Lung microvascular endothelial cell (primary cell): ENCODE measurements at places on chromosomes 5 and 9. TPM values are rescaled to one million over a fixed set of nuclear protein-coding genes. Genes with fewer than 3 reads are reported as not detected.
A peak's percentile ranks its signal among the peaks of the same experiment; 100 is the strongest.

DNA sequence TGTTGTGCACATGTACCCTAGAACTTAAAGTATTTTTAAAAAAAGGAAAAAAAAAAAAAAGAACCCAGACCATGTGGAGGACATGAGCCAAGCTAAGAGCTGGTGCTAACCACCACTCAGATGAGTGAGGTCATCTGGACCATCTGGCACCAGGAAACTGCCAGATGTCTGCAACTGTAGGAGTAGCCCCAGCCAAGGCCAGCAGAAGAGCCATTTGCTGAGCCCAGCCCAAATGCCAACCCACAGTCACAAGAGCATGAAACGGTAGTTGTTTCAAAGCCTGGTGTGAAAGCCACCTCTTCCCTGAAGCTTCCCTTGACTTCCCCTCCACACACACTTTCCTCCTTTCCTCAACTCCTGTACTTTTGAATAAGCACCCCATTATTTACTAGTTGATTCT is 69.2 kb upstream of the FCN1 start:
- DNase-seq: no peak

DNA sequence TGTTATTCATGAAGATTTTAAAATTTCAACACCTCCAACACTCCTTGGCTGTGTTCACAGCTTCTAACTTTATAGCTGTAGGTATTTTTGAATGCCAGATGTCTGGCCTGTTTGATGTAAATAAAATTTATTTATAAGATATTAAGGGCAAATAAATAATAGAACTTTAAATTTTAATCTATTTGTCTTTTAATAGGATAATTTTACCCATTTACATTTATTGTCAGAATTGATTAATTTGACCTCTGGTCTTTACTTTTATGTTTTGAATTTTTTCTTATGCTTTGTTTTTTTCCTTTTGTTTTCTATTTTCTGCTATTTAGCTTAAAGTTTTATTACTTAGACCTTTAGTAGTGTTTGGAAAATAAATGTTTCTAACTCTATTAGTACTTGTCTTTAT is 94.6 kb downstream of the UGCG start:
- no peak for DNase-seq

DNA sequence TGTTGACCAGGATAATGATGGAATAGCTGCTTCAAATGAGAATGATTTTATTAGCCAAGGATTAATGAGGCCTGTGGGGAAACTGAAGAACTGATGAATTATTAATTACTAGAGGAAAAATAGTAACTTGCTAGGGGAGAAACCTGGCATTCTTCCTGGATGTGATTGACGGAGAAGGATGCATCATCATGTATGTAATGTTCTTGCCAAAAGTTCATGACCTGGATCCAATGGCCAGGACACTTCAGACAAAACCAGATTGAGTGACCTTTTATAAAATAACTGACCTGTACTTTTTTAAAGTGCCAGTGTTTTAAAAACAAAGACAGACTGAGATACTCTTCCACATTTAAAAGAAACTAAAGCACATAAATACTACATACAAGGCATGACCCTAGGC is 23.7 kb downstream of the KIAA1191 start:
- DNase-seq: no peak

The STING1 gene
- 18.7 and 51.9 TPM in 2 replicates for total RNA-seq

The CLTB gene
- total RNA-seq: 90.7 and 171 TPM in 2 replicates

DNA sequence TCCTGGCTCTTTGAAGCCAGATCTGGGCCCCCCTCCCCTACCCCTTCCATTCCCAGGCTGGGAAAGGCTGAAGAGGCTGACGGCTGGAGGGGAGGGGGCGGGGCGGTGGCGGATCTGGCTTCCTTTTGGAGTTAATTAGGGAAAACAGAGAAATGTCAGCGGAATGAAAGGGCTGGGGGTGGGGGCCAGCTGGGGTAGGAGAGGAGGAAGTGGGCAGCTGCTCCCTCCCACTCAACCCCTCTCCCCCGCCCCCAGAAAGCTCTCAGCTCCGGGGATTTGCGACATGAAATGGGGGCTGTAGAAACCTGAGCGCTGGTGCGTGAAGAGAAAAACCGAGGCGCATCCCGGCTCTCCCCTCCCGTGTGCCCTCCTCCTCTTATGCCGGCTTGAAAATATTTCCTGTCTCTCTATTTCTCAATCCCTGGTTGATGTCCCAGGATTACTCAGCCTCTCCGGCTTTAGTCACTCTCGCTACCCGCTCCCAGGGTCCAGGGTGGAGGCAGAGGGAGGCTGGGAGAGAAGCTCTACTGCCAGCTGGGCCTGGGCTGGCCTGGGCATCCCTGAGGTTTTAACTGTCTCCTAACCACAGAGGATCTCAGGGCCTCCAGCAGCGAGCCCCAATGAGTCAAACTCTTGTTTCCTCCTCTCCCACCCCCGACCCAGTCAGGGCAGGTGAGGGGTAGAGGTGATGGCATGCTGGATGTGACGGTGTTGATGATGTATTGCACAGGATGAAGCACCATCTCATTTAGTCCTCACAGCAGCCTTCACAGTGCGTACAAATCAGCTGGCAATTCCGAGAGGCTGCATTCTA is 20.1 kb downstream of the PCDHGC5 start:
- DNase-seq: peak; percentile 83

The ZNF618 gene
- total RNA-seq: 6.7 and 8.1 TPM in 2 replicates

The TAF9 gene
- total RNA-seq: 66.3 and 72.8 TPM in 2 replicates

- no peak for DNase-seq
These were observed 91.1 kb upstream of the TLE4 start for GRCh38 chr9:79480639-79481038.

DNA sequence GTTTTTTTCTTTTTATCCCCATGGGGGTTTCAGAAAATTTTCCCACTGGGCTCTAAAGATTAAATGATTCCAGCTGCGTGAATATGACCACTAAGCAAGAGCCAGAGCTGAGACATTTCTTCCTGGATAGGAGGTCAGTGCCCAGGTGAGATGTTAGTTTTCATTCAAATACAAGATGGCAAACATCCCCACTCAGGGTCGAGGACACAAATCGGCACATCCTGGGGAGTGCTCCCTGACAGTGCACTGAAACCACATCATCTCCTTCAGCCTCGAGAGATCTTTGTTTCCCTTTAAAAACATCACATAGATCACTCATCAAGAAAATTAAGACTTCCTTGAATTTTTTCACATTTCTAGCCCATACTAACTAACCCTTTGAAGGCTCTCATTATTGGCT is 273.2 kb upstream of the PANK3 start:
- DNase-seq: no peak

DNA sequence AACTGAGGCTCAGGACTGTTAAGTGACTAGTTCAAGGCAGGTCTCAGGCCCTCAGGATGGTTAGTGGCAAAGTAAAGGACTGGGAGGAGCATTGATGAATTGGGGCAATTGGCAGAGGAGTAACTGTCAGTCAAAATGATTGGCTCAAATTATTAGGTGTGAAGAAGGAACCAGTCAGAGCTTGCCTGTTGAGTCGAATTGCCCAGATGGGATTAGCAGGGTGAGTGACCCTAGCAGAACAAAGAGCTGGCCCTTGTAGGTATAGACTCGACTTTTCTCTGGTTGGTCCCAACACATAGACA is 2.6 kb upstream of the NSD1 start:
- DNase-seq: no peak

DNA sequence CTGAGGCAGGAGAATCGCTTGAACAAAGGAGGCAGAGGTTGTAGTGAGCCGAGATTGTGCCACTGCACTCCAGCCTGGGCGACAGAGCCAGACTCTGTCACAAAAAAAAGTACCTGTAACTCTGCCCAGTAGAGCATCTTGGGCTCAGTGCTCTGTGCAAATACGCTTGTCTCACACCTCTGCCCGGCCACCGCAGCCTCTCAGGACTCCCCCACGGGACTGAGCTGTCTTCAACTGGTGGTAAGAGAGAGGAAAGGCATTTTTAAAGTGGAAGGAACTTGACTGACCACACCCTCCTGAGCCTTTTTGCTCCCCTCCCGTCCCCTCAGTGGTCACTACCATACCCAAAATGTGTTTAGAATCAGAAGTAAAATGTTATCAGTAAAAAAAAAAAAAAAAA is 174.3 kb upstream of the PIK3R1 start:
- DNase-seq: no peak

The C9orf40 gene
- 1.7 and 1.8 TPM in 2 replicates for total RNA-seq
